ENCODE measurements at places on chromosomes 5 and 9.

DNA sequence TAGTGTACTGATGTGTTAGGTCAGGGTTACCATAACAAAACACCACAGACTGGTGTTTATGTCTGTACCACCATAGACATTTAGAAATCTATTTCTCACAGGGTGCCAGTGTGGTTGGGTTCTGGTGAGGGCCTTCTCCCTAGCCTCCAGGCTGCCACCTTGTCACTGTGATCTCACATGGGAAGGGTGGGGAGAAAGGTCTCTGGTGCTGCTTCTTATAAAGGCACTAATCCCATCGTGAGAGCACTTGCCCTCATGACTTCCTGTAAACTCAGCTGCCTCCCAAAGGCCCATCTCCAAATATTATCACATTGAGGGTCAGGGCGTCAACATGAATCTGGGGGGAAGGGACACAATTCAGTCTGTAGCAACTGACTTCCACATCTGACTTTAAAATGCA is 49.8 kb downstream of the PIK3R1 start:
- no peak overlapping the region for H3K4me3 ChIP-seq
- no peak for DNase-seq
- peaks cover 100% of the 10 kb centered on the region for H3K4me1 ChIP-seq
- no peaks in the 10 kb centered on the region for H3K36me3 ChIP-seq
- no peaks in the 10 kb centered on the region for H3K27me3 ChIP-seq

DNA sequence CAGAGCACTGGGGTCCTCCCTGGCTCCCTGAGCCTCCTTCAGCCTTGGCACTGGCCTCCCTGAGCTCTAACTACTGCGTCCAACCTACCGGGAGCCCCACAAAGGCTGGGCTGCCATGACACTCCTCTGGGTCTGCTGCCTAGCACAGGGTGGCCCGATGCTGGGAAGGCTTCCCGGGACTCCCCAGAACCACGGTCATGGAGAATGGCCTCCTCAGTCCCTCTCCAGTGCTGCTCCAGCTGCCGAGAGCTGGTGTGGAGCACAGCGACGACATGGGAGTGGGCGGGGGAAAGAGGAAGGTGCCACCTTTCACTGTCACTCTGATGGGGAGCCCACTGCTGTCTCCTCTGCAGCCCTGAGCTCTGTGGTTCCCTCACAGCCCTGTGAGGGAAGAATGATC is 61.5 kb upstream of the RNF130 start:
- no peak overlapping the region for H3K27ac ChIP-seq
- H3K27me3 ChIP-seq, result peaks cover 36% of the 10 kb centered on the region
- no peaks in the 10 kb centered on the region for H3K36me3 ChIP-seq

GRCh38 chr9:107569174-107569573 is 79.6 kb upstream of the KLF4 start:
- H3K36me3 ChIP-seq, result no peaks in the 10 kb centered on the region
- no peak overlapping the region for H3K4me3 ChIP-seq
- H3K4me1 ChIP-seq, result no peaks in the 10 kb centered on the region
- H3K27ac ChIP-seq, result no peak overlapping the region
- no peaks in the 10 kb centered on the region for H3K27me3 ChIP-seq
- DNase-seq, result no peak

DNA sequence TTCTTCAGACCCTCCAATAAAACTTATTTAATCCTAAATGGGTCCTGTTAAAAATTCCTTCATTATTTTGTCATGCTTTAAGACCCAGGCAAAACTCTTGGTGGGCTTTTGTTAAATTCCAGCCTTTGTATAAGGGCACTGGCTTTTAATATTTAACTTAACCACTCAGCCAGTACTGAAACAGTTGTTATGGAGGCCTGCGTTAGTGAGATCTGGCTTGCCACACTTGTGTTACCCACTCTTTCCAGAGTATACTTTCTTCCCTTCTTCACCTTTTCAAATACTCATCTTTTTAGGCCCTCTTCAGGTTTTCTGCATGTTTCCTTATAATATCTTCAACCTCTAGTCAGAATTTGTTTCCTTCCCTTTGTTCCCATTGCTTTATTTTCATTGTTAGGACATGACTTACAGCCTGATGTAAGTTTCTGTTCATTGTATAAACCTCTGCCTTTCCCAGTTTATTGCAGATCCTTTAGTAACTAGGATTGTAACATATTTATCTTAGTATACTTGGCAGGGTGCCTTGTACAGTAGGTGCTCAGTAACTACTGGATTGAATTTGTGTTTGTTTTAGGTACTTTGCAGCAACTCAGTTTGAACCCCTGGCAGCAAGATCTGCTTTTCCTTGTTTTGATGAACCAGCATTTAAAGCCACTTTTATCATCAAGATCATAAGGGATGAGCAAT is 48.8 kb downstream of the LNPEP start:
- peaks cover 51% of the 10 kb centered on the region for H3K36me3 ChIP-seq
- no peak for DNase-seq
- no peaks in the 10 kb centered on the region for H3K27me3 ChIP-seq
- H3K4me3 ChIP-seq, result no peak overlapping the region
- no peak overlapping the region for H3K27ac ChIP-seq
- H3K4me1 ChIP-seq, result peaks cover 17% of the 10 kb centered on the region

DNA sequence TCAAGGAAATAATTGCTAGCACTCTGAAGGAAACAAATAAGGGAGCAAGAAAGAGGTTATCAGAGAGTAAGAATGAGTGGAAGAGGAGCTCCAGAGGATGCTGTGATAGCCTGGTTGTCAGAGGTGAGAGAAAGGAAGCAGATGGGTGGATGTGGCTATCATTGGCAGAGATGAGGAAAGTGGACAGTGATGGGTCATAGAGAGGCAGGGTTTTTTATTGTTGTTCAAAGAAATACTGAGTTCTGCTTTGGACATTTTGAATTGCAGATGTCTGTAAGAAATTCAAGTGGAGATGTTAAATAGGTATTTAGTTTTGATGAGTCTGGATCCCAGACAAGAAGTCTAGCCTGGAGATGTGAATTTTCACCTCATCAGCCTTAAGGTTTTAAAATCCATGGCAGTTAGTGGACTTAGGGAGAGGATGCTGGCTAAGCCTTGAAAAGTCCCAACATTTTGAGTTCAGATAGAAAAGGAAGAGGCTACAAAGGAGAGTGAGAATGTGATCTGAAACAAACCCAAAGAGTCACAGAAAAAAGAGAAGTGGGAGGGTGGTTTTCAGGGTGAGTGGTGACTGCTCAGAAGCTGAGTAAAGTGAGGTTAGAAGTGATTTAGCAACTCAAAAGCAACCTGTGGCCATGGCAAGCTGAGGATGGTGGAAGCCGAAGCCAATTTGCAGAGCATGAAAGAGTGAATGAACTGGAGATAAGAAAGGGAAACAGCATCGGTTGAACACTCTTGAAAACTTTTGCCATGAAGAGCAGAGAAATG is 50.4 kb downstream of the PPIC start:
- no peaks in the 10 kb centered on the region for H3K27me3 ChIP-seq
- H3K27ac ChIP-seq, result no peak overlapping the region
- H3K36me3 ChIP-seq, result no peaks in the 10 kb centered on the region
- H3K4me3 ChIP-seq, result no peak overlapping the region
- no peaks in the 10 kb centered on the region for H3K4me1 ChIP-seq

Data from left ventricle myocardium inferior (tissue), 1 donor.